ENCODE measurements at places on chromosomes 6 and 20.

DNA sequence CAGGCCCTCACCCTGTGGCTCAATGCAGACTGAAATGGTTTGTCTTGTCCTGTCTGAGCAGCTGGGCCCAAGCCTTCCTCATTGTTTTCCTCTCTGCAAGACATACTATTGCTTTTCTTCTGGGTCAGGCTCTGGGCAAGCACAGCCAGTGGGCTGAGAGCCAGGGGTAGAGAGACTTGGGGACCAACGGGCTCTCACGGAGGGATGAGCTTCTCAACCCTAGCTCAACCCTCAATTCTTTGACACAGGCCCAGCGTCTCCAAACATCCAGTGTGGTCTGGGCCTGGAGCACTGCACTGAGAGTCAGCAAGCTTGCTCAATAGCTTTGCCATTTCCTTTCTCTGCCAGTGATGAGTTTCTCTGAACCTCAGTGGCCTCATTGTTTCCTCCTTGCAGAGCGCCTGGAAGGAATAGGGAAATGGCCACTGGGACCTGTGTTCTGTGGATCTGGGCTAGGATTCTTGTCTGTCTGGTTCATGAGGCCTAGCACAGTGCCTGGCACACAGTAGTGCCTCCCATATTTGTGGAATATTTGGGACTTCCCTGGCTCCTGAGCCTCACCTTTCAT lies 9.3 kb downstream of the ANGPT4 start:
- no peak for DNase-seq

DNA sequence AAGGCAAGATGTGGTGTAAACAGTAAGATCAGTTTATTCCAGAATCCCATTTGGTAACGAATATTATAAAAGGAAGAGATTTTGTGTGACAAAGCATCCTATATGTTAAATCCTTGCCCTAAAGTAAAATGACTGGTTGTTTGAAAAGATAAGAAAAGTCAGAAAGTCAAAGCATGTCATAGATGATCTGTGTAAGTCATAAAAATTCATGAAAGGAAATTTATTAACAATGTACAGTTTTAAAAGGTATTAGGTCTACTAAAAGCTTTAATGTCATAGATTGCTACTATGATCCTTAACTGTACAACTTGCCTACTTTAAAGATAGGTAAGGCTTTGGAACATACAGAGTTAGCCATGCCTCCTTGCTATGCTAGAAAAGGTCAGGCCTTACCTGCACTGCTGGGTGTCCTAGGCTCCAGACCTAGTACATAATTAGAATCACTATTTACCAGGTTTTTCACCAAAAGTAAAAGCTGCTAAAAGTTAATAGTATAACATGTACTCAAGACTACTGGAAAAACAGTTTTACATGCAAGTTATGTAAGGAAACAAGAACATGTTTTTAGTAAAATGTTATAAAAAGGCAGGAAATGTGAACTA lies 1090.1 kb upstream of the ADGRB3 start:
- DNase-seq = no peak

DNA sequence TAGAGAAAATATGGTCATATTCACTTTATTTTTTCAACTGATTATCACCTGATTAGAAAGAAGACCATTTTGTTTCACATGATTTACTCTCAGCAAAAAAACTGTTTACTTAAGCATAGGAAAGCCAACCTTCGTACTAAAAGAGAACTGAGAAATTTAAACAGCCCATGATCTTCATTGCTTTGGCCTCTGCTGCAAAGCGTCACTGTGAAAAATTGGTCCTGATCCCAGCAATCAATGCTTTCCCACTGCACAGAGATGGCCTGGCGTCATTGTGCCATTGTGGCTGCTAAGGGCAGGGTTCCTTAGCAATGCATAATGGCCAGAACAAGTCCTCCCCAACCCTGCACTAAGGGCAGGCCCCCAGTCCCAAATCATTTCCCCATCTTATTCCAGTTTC lies 19.9 kb upstream of the THEMIS start:
- no peak for DNase-seq

DNA sequence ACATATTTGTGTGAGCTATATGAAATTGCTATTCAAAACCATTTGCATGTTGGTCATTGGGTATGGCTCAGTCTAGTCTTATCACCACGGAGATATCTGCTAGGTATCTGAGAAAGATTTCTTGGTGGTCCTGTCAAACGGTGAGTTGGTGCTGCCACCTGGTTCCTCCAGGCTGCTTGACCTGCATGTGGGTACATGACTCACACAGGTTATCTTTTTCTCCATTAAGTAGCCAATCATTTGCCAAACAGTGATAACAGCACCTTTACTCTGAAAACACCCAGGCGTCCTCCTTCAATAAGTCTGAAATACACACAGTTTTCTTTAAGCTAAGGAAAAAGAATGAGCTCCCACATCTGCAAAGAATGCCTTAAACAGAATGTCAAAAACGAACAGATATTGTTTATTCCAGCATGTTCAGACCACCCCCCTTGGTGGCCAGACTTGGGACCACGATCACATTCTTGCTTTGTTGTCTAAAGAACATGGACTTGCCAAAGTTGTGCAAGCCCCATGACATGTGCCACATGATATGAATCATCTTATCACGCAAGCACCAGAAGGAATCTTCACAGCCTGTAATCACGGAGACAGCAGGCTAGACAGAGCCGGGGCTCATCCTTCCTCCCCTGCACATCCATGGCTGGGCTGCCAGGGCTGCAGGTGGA lies 200.7 kb upstream of the THBS2 start:
- DNase-seq = no peak

DNA sequence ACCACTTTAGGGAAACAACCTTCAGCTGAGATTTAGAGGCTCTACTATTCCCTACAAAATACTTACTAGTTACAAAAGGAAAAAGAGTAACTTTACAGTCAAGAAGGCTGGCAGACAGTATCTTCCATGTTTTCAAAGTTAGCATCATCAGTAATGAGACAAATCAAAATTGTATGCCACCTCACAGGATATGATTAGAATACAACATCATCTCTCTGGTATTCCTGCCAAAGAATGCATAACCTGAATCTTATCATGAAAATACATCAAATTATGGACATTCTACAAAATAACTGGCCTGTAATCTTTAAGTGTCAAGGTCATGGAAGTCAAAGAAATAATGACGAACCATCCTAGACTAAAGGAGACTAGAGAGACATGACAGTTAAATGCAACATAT lies 38.4 kb downstream of the CDK5RAP1 start:
- DNase-seq = no peak

GRCh38 chr6:33243476-33243875 lies 28.2 kb downstream of the VPS52 start:
- DNase-seq = no peak

- no peak for DNase-seq
These were observed 49.6 kb upstream of the TXNDC5 start for GRCh38 chr6:7960141-7960540.

- no peak for DNase-seq
These were observed 4.7 kb downstream of the ECT2L start for GRCh38 chr6:138800377-138801150.

DNA sequence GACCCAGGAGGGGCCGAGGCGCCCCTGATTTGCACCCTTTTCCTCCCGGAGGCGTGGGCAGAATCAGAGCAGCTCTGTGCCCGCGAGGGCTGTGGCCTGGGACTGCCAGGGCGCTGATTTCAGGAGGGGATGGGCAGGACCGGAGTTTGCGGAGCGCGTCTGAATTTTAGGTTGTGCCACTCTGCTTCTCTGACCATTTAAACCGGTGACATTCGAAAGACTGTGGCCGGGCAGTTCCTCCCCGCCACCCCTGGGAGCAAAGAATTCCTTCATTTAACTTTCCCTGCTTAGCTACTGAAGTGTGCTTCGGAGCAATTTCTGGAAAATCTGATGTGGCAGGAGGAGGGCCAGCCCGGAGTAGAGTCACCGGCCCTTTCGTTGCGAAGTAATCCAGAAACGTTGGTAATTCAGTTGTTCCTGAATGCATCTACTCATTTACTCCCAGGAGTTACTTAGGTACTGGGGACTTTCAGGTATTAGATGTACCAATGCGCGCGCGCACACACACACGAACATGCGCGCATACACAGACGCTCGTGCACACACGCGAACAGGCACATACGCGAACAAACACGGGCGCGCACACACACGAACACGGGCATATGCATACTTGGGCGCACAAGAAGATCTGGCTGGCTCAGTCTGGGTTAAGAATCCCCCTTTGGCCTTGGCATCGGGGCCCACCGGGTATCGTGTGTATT lies 568 bp downstream of the CCDC170 start:
- DNase-seq = no peak

- DNase-seq = no peak
These were observed 447 bp downstream of the MCM3 start for GRCh38 chr6:52284131-52284459.

DNA sequence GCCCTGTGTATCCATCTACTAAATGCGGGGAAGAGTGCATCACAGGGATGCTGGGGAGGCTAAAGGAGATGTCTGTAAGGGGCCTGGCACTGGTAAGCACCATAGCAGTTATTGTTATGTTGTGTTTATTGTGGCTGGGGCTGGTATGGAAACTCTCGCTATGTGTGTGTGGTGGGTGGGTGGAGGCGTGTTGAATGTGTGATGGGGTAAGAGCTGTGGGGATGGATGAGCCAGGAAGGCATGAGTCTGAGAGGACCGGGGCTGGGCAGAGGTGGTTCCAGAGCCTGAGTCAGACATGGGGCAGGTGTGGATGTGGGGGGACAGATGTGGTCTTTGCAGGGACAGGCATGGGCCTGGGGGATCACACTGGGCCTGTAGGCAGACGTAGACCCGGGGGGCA lies 88.1 kb downstream of the GRM4 start:
- no peak for DNase-seq
